T-helper 1 cell (primary cell): ENCODE measurements at places on chromosomes 16 and 17.

DNA sequence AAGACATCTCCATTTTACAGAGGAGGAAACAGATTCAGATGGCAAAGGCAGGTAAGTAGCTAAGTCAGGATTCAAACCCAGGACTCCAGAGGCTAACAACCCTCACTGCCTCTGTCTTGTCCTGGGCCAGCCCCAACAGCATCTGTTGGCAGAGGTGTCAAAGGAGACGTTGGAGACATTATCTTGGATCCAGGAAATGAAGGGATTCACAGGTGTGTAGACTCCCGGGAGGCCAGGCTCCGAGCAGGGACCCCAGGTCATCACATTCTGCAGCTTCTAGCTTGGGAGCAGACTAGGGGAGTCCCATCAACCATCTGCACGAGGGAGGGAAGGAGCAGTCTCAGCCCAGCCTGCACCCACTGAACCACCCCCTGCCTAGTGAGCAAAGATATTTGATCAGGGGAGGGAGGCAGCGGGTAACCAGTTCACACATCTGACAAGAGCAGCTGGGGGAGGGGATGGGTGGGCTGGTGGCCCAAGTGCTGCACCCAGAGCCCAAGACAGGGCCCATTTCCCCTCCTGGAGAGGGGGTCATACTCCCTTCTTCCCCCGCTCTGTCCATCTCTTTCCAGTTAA is 1.0 kb upstream of the B9D1 start:
- no peak for DNase-seq

- peak; percentile 52 for DNase-seq
These were observed 6.9 kb upstream of the PIRT start for GRCh38 chr17:10844621-10845387.

- no peak for DNase-seq
These were observed 8.2 kb downstream of the NTHL1 start for GRCh38 chr16:2039274-2040031.

- no peak for DNase-seq
These were observed 8.1 kb upstream of the ATP2A3 start for GRCh38 chr17:3972281-3972731.

DNA sequence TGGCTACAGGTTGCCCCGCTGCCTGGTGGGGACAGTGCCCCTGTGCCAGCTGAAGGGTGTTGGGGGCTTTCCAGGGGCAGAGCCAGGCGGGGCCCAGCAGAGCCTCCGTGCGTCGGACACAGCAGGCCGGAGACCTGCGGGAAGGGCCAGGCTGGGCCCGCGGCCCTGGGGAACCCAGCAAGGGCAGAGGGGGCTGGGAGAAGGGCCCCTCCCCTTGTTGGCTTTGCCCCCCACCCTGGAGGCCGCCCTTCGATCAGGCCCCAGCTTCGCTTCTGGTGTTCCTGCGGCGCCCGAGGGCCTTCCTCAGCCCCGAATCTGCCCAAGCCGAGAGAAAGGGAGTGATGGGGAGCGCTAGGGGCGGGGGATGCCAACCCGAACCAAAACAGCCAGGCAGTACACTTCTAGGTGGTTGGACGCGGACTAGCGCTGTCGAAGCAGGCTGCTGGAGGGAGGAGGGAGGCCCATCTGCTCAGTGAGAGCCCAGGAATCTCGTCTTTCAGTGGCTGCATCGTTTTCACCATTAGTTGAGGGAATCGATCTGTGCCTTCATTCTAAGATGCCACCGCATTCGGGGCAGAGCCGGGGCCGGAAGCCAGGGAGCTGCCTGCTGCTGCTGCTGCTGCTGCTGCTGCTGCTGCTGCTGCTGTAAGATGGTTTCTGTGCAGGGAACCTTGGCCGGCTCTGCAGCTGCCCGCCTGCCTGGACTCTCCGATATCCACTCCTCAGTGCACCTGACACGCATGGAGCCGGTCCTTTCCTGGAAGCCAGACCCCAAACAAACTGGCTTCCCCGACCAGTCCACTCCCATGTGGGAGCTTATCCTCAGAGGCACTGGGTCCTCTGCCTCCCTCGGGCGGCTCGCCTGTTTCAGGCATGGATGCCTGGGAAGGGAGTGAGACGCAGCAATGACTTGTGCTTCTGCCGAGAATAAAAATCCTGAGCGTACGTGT is 1.7 kb downstream of the JPH3 start:
- DNase-seq = no peak

- no peak for DNase-seq
These were observed 45.1 kb downstream of the MYH11 start for GRCh38 chr16:15811481-15812400.

DNA sequence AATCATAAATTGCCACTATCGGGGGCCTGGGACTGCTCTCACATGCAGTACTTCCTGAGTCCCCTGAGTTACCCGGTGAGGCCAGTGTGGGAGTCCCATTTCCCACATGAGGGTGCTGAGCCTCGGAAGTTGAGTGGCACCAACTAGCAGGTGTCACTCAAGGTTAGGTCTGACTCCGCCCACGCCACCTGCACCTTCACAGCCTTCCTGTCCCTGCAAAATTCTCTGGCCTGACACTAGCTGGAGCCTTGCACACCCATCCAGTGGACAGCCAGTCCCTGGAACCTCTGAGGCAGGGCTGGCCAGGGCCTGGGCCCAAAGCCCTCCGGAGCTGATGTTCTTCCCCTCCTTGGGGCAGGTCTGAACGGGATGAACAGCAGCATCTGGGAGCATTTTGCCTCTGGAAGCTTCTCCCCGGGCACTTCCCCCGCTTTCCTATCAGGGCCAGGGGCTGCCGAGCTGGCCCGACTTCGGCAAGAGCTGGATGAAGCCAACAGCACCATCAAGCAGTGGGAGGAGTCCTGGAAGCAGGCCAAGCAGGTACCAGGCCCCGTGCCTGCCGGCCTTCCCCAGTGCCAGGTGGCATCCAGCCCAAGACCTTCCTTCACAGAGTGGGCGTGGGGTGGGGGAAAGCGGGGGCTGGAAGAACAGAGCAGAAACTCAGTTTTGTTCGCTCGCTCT is 21.9 kb downstream of the UNC13D start:
- DNase-seq = no peak

DNA sequence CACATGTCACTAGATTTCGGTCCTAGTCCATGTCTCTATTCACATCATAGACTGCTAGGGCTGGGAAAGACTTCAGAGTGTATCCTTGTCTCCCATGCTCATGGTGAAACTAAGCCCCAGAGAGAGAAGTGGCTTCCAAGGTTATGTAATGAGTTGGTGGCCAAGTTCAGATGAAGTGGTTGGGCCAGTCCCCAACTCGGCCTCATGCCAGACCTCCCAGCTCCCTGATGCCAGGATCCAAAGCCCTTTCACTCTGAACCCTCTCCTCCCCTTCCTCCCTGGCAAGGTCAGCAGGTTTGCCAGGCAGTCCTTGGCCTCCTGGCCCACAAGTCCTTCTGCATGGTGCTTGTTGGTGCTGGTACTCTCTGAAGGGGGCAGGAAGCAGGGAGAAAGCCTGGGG is 189.7 kb downstream of the AXIN2 start:
- DNase-seq = no peak

GRCh38 chr17:29579866-29580771 is 9.3 kb downstream of the GIT1 start:
- DNase-seq = peak; percentile 83

GRCh38 chr16:85395913-85396878 is 216.9 kb upstream of the GSE1 start:
- DNase-seq = no peak

GRCh38 chr16:75219088-75219487 is 300 bp downstream of the CTRB1 start:
- no peak for DNase-seq

- no peak for DNase-seq
These were observed 7.3 kb downstream of the FLCN start for GRCh38 chr17:17229416-17230384.

DNA sequence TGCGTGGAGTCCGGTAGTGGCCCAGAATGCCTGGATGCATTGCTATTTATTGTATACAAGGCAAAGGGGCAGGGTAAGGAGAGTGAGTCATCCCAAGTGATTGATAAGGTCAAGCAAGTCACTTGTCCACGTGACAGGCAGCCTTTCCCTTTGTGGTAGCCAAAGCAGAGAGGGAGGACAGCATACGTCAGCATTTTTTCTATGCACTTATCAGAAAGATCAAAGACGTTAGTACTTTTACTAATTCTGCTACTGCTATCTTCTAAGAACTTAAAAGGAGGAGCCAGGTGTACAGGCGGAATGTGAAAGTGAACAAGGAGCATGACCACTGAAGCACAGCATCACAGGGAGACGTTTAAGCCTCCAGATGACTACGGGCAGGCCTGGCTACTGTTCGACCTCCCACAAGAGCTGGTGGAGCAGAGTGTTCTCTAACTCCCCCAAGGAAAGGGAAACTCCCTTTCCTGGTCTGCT is 47.9 kb upstream of the ARL4D start:
- DNase-seq = no peak

DNA sequence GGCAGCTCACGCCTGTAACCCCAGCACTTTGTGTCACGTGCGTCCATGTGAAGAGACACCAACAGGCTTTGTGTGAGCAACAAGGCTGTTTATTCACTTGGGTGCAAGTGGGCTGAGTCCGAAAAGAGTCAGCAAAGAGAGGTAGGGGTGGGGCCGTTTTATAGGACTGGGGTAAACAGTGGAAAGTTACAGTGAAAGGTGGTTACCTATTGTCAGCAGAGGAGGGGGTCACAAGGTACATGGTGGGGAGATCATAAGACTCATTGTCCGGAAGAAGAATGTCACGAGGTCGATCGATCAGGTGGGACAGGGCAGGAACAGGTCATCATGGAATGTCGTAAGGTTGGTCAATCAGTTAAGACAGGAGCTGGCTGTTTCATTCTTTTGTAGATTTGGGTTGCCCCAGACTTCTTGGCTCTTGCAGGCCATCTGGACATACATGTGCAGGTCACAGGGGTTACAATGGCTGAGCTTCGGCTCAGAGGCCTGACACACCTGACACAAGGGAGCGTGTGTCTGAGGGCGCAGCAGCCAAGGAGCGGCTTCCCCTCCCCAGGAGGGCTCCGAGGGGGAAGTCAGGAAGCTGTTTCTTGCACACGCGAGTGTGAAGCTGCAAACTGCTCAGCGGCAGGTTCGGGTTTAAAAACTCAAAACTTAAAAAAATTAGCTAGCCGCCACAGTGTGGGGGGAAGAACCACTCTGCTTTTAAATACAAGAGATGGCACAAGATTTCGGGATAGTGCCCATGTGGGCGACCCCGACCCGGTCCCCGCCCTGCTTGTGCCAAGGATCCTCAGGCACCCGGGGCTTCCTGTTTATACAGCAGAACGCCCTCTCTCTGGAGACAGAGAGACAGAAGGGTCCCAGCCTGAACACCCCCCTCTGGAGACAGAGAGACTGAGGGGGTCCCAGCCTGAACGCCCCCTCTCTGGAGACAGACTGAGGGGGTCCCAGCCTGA is 12.4 kb upstream of the TEX19 start:
- no peak for DNase-seq

DNA sequence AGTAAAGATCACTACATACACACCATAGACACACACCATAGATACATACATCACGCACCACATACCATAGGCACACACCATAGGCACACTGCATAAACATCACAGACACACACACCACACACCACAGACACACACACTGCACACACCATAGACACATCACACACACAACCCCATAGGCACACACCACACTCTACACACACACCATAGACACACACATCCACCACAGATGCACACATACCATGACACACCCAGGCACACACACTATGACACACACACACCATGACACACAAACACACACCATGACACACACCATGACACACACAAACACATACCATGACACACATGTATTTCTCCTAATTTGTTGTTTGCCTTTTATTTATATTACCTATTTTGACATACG is 14.1 kb downstream of the TBC1D16 start:
- no peak for DNase-seq

GRCh38 chr16:86288716-86289294 is 221.5 kb upstream of the FOXF1 start:
- DNase-seq = no peak

DNA sequence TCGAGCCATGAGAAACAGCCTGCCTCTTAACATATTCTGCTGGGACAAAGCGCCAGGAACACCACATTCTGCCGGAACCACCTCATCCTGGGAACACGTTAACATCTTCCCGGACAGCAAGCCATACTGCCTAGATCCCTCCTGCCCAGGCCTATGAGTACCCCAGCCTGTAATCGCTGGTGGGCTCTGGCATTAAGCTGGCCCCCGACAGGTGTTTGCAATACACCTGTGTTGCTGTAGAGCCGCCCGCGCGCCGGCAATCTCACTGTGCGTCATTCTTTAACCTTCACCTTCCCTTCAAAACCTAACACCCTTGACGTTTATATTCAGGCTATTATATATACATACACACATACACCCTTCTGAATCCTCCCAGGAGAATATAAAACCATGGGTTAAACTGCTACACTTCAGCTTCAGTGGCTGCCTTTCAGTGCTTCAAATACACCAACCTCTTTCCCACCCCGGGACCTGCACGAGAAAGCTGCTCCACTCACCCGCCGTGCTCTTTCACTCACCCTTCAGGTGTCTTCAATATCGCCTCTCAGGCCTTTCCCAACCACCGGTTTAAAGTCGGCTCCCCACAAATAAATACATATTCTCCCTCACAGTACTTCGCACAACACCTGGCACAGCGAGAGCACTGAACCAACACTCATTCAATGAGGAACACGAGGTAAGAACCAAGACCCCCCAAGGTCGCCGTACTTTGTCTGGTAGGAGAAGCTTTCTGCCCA is 1.0 kb upstream of the ENDOV start:
- no peak for DNase-seq

- DNase-seq = no peak
These were observed 10.3 kb downstream of the UBE2O start for GRCh38 chr17:76442341-76443338.

- no peak for DNase-seq
These were observed 10.6 kb upstream of the MEFV start for GRCh38 chr16:3266873-3267537.

- no peak for DNase-seq
These were observed 5.6 kb downstream of the TMEM238L start for GRCh38 chr17:10798332-10798749.

GRCh38 chr16:57867000-57867561 is 64.8 kb upstream of the KIFC3 start:
- DNase-seq = no peak

DNA sequence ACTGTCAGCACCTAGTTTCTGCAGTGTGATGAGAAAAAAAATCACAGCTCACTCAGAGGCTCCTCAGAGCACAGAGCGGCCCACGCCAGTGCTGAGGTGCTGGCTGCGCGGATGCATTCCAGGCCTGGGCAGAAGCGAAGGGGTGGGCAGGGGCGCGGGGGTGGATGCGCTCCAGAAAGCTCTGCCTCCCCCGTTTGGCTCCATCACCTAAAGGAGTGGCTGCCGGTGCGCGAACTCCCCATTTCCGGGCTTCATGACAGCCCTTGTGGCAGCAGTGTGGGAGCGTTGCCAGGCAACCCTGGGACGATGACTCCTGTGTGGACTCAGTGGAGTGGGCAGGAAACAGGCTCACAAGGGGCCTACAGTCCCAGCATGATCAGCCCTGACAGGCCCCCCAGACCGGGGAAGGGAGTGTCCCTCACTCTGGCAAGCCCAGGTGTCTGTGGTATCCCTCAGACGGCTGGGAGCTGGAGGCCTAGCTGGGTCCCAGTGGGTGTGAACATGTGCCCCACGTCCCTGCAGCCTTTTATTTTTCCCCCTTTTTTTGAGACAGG is 32.8 kb upstream of the NUDT16L1 start:
- DNase-seq = peak; percentile 60

GRCh38 chr17:68840073-68840472 is 115.1 kb downstream of the ABCA8 start:
- DNase-seq = no peak
